ENCODE measurements at places on chromosomes 3 and 15.

DNA sequence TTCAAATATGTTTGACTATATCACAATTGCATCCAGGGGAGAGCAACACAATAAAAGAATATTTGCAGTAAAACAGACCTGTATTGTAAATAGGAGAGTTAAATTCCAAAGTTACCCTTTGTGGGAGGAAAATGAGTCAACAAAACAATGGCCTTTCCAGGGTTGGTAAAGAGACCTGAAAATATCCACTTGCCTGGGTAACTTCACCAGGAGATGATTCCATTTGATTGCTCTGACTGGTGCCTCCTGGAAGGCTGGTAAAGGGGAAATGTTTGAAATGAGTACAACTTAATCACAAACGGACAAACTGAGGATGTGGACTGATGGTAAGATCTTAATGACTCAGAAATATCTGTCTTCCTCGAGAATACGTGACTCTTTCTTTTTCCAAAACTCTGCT is 43.6 kb upstream of the SRGAP3 start:
- no peak for DNase-seq

- DNase-seq: no peak
These were observed 8.4 kb upstream of the CMTM7 start for GRCh38 chr3:32383136-32383711.

GRCh38 chr3:129441782-129442181 is 1.8 kb downstream of the IFT122 start:
- peak; percentile 64 for DNase-seq

DNA sequence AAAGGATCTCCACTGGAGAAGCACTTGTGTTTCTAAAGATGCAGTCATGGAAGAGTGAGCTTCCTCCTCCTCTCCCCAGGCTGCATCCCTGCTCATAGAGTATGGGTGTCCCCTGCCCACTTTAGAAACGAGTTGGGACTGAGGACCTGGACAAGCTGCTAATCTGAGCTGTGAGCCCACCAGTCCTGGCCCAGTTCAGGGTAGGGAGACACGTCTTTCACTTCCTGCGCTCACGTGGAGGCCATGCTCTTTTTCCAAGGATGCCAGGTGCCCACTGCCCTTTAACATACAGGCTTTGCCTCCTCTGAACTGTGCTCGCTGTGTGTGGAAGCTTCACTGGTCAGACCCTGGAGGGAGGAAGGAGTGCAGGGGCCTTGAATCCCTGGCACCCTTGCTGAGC is 316.3 kb downstream of the UACA start:
- no peak for DNase-seq

- DNase-seq: no peak
These were observed 133.1 kb upstream of the CPNE4 start for GRCh38 chr3:132167870-132168269.

- no peak for DNase-seq
These were observed 801.3 kb downstream of the EPHA3 start for GRCh38 chr3:89908711-89909213.

- DNase-seq: no peak
These were observed 242.4 kb upstream of the GOLIM4 start for GRCh38 chr3:168338161-168338560.

DNA sequence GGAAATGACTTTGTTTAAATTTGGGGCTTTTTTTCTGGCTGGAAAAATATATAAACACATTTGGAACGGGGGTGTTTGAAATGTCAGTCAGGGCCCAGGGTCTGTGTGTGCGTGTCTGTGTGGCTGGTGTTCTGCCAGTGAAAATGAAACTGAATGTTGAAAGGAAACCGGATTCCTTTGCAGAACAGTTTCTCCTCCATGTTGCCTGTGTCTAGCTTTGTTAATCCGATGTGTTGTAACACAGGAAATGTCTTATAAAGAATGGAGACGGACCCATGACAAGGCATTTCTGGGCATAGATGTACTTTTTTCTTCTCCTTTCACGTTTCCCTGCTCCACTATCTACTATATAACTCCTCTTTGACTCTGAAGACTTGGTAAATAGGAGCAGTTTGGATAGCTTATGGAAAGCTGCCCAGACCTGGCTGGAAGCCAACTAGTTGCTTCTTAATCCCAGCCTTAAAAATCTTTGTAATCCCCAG is 2.8 kb downstream of the SQOR start:
- DNase-seq: peak; percentile 69

DNA sequence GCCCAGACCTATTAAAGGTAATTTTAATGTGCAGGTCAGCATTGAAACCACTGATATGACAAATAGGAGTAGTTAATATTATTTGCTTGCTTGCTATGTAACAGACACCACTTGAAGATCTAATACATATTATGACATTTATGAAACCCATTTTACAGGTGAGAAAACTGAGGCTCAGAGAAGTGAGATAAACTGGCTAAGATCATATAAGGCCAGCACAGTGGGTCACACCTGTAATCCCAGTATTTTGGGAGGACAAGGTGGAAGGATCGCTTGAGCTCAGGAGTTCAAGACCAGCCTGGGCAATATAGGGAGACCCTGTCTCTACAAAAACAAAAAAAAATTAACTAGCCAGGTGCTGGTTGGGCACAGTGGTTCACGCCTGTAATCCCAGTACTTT is 33.1 kb upstream of the EIF4A2 start:
- DNase-seq: no peak

DNA sequence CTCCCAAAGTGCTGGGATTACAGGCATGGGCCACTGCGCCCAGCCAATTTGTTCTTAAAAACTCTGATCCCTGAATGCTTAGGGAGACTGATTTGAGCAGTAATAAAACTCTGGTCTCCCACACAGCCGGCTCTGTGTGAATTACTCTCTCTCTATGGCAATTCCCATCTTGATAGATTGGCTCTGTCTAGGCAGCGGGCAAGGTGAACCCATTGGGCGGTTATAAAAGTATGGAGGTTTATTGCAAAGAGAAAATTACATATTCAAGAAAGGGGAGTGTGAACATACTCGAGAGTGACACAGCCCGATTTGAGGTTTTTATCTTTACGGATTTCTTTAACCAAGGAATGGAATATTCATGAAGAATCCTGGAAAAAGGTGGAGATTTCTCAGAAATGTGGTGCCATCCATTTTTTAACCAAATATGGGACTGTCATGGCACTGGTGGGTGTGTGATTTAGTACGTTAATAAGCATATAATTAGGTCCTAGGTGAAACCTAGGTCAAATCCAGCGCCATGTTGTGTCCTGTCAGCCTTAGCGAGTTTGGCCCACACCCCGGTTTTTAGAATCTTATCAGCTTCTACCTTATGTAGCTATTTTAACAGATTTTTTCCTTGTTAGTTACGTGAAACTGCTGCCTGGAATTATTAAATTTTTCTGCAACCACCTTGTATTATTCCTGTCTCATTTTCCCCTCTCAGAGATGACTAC is 7.2 kb upstream of the GMPS start:
- no peak for DNase-seq

GRCh38 chr3:107928084-107928445 is 162.8 kb downstream of the CD47 start:
- DNase-seq: peak; percentile 29
